ENCODE measurements at places on chromosomes 2 and 18. TPM values are rescaled to one million over a fixed set of nuclear protein-coding genes. Genes with fewer than 3 reads are reported as not detected.

GALNT5 gene
- polyA plus RNA-seq, result not detected

FER1L5 gene
- polyA plus RNA-seq, result 0.07 TPM

CYP27A1 gene
- polyA plus RNA-seq, result 8.9 TPM

GKN2 gene
- not detected for polyA plus RNA-seq

SLC8A1 gene
- polyA plus RNA-seq, result 46.1 TPM

MOGAT1 gene
- 0.51 TPM for polyA plus RNA-seq

RGPD3 gene
- 0.07 TPM for polyA plus RNA-seq

C2orf80 gene
- polyA plus RNA-seq, result not detected

REEP1 gene
- polyA plus RNA-seq, result 20.9 TPM

FEV gene
- not detected for polyA plus RNA-seq

NAT8 gene
- not detected for polyA plus RNA-seq

GRCh38 chr2:110748489-110748867 is 16.1 kb downstream of the ACOXL start:
- DNase-seq, result no peak

GRCh38 chr2:39839261-39839848 is 60.3 kb upstream of the THUMPD2 start:
- DNase-seq, result no peak

- no peak for DNase-seq
Observed at GRCh38 chr2:85326406-85327159, 1.2 kb downstream of the TGOLN2 start.

DNA sequence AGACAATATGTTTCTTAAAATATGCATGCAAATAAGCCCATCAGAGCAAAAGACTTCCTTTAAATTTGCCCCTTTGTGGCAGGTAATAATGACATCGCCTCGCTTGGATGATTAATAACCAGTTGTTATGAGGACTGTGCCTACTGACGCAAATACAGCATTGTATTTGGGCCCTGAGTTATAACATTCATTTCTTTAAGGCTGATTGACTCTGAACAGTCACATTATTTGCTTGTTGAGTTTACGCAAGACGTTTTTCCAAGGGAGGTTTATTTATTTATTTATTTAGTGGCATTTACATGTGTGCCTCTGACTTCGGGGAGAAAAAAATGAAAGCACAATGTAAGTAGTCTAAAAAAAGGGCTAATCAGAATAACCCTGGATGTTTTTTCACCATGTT is 88.3 kb downstream of the SLC8A1 start:
- DNase-seq, result no peak

DNA sequence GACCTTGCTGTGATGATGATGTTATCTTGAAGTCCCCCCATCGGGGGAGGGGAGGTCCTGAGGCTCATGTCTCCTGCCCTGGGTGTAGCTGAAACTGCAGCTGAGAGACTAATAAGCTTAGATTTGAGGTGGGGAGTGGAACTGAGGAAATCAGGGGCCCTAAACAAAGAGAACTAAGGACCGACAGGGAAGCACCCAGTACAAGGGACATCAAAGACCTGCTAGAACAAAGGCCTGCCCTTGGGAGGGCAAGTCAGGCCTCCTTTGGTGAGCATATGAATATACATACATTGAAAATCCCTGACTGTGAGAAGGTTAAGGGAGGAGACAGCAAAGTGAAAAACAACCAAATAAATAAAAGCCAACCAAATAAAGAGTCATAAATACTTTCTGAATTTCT is 1132.5 kb upstream of the CELF4 start:
- no peak for DNase-seq

DNA sequence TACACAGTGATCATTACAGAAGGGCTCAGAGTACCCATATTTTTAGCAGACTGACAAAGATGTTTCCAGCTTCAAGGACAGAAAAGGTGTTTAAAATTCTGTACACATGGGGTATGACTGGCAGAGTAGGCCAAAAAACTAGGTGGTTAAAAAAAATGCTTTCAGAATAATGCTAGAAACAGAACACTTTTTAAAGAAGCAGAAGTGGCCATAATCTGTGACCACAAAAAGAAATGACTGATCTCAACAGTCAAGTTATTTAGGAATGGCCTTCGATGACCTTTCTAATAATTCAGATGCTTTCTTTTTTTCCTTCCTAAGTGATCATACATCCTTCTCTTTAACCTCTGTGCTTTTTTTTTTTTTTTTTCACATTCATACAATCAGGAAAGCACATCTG is 4.1 kb upstream of the AQP4 start:
- DNase-seq, result no peak

- no peak for DNase-seq
Observed at GRCh38 chr2:179247318-179248023, 17.2 kb downstream of the SESTD1 start.

DNA sequence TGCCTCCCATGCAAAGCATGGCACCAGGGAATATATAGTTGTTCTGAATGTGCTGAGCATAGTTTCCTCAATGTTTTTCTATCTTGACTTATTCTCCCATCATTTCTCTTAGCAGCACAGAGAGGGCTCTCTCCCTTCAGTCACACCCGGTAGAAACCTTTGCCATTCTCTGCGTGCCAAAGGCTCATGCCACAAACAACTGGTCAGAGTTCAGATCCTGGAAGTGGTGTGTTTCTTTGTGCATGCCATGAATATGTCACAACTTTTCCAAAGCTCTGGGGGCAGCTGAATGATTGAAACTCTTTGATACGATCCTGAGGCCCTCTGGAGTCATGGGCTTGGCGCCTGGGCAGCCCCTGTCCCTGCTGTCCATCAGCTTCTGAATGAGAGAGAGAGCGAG is 28.0 kb upstream of the EDAR start:
- DNase-seq, result no peak

DNA sequence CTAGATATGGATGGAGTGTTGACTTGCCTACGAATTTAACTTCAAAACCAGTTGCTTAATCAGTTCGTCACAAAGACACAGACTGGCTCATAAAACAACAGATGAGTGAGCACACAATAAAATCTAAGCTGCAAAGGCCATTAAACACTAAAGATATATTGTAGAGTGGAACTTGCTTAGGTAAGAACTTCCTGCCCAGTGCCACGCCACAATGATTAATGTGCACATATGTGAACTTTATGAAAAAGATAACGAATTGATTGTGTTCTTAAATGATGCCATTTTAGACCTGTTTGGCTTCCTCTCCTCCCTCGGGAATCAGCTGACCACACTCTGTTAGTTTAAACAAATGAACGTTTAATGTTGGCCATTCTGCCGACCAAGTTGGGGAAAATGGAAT is 2031.3 kb upstream of the CELF4 start:
- no peak for DNase-seq

DNA sequence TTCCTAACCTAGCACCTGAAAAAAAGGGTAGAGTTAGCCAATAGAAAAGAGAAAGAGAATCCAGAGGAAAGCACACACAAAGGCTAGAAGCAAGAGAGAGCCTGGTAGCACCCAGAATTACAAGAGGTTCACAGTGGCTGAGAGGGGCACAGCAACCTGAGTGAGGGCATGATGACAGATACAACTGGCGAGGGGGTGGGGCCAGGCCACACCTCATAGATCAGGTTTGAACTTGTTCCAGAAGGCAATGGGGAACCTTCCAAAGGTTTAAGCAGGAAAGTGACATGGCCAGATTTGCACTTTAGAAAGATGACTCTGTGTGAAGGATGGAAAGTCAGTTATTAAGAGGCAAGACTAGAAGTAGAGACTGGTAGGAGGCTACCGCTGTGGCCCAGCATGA is 148.0 kb downstream of the TTC32 start:
- DNase-seq, result no peak

- no peak for DNase-seq
Observed at GRCh38 chr2:111950236-111950635, 51.8 kb downstream of the MERTK start.

DNA sequence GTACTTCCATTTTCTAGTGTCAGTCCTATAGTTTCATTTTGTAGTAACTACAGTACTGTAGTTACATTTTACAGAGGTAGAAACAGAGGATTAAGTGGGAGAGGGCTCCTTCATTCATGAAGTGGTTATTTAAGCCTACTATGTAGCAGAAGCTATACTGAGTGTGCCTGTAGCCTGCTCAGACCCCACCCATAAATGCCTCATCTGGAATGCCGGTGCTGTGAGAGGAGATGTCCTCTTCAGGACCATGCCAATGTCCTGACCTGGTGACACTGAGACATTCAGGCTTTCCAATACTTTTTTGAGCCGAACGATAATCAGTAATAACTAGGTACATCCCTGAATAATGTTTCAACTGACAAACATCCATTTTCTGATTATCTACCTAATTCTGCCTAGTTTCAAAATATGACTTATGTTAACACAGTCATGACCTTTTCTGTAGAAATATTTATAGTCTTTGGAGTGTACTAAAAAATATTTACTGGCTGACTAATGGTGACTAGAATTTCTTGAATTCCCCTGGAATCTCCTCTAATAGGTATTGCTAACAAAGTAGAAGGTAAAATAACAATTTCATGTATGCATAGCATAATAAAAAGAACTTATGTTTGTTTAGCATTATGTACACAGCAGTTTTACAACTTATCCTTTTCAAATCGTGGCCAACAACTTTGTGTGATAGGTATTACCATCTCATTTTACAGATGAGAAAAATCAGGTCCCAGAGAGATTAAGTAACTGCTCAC is 10.2 kb upstream of the ARHGAP28 start:
- DNase-seq, result no peak

GRCh38 chr2:143692967-143693366 is 563.7 kb downstream of the ARHGAP15 start:
- no peak for DNase-seq

GRCh38 chr2:60347781-60348180 is 205.7 kb downstream of the BCL11A start:
- DNase-seq, result no peak
